Effector CD4-positive, alpha-beta T cell (primary cell): ENCODE measurements at places on chromosomes 7 and 10.

DNA sequence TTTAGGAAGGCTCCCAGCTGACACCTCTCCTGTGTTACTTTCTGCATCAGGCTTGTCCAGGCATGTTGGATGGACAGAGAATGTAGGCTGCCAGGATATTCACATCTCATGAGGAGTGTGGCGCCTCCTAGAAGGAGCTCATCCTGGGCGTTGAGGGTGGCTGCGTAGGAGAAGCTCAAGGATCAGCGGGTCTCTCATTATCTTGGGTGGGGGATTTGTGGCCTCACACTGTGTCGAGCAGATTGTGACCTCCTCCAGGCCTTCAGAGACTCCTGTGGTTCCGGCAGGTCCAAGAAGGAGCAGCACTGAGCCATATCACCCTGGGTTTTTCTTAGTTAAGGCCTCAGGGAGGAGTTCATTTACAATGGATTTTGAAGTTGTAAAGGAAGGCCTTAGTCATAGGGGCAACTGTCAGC is 8.7 kb upstream of the COBL start:
- no peak for DNase-seq

- DNase-seq, result no peak
Observed at GRCh38 chr7:149680331-149681025, 92.9 kb downstream of the ZNF467 start.

DNA sequence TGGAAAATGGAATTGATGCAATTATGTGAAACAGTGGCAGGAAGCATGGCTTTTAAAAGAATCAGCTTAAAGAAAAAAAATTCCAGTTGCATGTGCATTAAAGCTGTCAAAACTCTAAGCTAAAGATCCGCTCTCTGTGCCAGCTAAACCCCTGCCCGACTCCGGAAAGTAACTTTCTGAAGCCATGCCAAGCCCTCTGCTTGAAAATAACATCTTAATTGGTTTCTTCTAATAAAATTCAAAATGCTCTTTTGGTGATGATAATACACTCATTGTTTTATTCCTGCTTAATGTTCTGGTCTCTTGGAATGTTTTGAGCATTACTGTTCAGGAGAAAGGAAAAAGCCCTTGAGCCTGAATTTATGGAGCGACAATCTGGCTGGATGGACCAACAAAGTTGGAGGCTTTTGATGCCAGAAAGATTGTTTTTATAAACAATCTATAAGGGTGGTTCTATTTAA is 11.7 kb downstream of the SEMA3C start:
- DNase-seq, result no peak

- no peak for DNase-seq
Observed at GRCh38 chr7:27605283-27605682, 57.4 kb downstream of the HIBADH start.

DNA sequence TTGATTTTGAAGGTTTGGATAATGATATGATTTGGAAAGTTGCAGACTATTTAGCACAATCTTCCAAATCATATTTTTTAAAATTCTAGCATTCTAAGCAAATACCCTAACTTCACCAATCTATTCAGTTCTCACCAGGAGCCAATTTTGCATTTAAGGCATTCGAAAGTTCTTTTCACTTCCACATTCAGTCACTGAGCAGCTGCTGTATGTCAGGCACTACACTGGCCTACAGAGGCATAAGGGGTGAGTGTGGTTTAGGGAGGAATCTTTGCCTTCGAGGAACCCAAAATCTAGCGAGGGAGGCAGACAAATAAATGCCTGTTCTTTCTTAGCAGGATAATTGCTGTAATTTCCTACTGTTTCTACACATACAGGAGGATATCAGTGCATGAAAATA is 10.7 kb upstream of the UCN3 start:
- DNase-seq, result no peak

DNA sequence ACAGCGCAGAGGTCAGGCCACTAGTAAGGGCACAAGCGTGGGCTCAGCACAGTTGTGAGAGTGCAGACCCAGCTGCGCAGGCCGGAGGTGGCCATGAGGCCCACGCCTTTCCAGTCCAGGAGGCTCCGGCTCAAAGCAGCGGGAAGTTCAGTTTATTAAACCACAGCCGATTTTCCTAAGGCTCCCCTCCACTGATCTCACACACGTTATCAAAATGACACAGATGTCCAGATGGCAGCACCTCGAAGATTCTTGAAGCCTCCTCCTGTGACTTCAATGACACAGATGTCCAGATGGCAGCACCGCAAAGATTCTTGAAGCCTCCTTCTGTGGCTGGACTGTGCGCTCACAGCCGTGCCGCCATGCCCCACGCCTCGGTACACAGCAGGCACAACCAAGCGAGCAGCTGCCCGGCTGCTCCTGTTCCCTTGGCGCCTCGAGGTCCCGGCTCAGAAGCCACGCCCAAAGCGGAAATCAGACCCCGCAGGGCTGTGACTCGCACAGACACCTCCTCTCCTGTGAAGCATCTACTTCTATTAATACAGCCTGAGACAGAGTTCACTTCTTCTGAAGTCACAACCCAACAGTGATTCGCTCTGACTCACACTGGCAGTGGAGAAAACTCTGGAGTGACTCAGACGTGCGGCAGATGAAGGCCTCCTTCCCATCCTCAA is 122.7 kb downstream of the MAD1L1 start:
- no peak for DNase-seq

GRCh38 chr10:44309939-44310761 is 74.7 kb downstream of the CXCL12 start:
- DNase-seq, result no peak

GRCh38 chr7:24912874-24913514 is 67.0 kb downstream of the OSBPL3 start:
- DNase-seq, result no peak

DNA sequence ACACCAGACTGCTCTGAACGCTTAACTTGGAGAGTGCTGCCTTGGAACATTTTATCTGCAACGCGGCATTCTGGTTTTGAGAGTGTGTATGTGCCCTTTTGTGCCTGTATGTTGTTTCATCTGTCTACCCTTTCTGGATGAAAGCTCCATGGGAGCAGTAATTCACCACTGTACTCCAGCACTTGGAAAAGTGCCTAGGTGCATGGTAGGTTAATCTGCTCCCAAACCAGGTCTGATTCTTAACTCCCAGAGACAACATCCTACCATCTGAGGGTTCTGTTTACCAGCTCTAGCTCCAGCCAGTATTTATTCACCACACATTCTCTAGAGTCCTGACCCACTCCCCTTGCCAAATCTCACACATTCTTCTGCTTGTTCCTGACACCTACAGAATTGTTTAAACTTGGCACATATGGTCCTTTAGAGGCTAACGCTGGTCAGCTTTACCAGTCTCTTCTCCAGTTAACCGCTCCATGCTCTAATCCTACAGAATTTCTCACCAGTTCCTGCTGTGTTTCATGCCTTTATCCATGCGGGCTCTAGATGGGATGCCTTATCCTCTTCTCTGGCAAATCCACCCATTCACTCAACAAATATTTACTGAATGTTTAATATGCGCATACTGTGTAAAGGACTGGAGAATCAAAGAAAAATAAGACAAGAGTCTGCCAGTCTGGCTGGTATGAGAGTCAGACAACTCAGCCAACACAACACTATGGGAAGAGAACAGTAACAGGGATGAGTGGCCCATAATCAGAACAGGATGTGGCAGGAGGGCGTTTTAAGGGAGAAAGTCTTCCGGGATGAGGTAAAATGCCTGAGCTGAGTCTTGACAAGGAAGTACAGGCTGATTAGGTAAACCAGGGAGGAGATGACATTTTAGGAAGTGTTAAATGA is 46.3 kb downstream of the MTPN start:
- DNase-seq, result no peak

DNA sequence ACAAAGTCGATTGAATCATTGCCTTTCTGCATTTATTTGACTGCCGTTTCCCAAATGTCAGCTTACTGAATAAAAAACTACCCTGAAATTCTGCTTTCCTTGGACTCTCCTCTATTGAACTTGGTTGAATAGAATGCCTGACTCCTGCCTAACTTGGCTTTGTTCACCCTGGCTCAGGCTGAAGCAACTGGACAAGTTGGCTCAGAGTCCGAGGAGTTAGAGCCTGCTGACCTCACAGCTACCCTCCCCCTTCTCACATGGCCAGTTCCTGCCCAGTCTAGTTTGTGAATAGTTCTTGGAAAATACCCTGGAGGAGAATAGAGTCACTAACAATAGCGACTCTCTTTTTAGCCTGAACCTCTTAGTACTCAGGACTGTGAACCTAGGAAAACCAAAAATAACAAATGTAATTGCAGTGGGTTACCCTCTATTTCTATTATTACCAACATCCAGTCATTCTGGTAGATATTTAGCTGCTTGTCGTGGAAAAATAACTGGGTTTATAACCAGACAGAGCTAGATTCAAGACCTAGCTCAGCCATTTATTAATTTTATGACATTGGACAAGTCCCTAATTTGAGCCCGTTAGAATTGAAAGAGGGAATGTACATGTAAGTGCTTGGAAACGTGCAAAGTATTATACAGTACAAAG is 17.3 kb upstream of the NRBF2 start:
- DNase-seq, result no peak

DNA sequence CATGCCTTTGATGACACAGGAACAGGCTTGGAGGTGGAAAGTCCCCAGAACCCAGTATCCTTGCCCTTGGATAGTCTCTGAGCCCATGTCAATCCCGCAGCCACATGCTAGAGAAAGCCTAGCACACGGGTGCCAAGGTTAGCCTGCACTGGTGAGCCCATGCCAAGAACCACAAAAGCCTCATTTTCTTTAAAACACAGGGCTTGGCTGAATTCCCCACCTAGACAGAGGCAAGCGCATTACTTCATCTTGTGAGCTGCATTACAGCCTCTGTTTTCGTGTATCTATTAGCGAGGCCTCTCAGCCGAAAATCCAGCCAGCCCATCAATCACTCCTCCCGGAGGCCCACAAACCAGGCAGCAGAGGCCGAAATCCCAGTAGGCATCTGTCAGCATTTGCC is 314.9 kb upstream of the AUTS2 start:
- DNase-seq, result no peak
